ENCODE measurements at places on chromosomes 7 and 10. TPM values are rescaled to one million over a fixed set of nuclear protein-coding genes. Genes with fewer than 3 reads are reported as not detected.

DNA sequence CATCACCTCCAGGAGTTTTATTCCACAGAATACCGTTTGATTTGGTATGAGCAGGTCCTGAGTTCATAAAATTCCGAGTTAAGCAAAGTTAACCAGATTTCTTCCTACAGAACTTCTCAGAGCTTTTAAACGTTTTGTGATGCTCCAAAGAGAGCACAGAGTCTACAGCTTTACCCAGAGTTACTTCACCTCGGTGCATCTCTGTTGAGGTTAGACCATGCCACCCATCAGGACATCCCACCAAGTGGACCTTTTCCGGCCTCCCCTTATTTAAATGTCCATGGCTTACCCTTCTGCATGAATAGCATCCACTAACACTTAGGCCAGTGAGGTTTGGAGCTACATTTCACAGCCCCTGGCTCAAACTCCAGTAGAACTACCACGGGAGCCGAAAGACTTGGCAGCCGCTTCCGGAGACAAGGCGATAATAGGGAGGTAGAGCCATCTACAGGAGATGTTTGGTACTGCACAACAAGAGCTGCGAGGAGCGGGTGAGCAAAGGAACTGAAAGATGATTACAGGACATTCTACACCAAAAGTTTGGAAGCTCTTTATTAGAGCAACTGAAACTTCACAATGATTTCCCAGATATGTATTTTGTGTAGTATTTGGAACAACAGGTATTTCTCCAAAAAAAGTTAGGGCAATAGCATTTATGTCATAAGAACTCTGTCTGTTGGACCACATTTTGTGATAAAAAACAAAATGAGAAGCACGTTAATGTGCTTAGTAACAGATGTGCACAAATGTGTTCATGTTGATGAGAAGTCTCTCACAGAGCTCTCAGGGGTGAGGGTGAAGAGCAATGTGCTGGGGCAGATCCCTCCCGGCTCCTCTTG, 174.7 kb downstream of the HERPUD2 start:
- DNase-seq = no peak

GRCh38 chr7:1483079-1483478, 21.1 kb downstream of the INTS1 start:
- DNase-seq = no peak

DNA sequence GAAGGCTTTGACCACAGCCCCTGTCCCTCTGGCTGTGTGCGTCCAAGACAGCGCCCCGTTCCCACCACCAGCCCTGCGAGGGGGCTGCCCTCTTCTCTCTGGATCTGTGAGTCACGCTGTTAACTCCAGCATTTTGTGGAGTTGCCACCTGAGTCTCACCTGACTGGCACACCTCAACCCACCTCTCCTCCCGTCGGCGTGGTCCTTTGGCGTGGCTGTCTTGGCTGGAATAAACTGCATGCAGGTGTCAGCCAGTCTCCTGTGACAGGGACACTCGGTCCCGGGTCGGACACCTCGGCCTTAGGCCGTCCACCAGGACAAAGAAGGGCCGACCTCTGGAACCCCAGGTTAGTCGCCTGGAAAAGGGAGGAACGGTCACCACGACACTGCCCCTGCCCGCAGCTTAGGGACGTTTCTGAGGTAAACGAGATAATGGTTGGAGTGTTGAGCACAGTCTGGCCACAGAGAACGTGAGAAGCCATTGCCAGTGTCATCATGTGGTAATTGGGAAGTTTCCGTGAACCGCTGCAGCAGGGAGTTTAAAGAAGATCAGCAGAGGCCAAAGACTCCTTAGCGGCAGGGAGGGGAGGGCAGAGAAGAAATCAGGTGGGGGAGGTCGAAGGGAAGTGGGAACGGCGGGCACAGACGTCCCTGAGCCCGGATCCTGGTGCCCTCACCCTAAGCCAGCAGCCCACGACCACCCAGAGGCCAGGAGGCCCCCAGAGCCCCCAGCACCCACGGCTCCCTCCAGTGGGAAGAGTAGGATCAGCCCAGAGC, 73.6 kb upstream of the FAM20C start:
- no peak for DNase-seq

PHYHIPL gene
- not detected for total RNA-seq

UNC5B gene
- 42.4 TPM for total RNA-seq

DNA sequence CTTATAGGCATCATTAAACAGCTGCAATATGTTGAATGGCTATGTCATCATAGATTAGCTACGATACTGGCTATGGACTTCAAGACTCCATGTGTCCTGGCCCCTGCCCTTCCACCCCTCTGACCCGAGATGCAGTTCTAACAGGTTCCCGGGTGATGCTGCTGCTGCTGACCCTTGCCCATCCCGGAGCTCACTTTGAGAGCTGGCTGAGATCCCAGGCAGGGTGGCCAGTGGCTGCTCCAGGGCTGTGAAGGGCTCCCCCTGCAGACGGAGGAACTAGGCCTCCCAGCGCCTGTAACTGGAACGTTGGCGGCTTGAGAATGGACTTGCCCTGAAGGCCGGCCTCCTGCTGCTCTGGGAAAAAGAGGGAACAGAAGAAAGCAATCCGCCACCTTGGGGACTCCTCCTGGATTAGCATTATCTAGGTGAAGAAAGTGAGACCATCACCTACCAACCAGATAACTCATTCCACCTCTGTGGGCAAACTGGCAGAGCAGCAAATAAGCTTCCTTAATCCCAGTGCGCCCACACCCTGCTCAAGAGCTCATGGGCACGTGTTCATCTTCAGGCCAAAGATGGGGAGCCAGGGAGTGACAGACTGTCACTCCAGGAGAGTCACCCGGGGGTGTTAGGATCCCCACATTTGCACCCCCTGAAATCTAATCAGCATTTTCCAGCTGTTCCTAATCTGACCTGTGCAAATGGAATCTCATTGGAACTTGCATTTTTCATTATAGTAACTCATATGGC, 56.8 kb downstream of the PARP12 start:
- DNase-seq = peak; percentile 58

- no peak for DNase-seq
These were observed 24.7 kb downstream of the AUTS2 start for GRCh38 chr7:69622960-69623359.

- no peak for DNase-seq
These were observed 15.7 kb downstream of the UNCX start for GRCh38 chr7:1248143-1248915.

DNA sequence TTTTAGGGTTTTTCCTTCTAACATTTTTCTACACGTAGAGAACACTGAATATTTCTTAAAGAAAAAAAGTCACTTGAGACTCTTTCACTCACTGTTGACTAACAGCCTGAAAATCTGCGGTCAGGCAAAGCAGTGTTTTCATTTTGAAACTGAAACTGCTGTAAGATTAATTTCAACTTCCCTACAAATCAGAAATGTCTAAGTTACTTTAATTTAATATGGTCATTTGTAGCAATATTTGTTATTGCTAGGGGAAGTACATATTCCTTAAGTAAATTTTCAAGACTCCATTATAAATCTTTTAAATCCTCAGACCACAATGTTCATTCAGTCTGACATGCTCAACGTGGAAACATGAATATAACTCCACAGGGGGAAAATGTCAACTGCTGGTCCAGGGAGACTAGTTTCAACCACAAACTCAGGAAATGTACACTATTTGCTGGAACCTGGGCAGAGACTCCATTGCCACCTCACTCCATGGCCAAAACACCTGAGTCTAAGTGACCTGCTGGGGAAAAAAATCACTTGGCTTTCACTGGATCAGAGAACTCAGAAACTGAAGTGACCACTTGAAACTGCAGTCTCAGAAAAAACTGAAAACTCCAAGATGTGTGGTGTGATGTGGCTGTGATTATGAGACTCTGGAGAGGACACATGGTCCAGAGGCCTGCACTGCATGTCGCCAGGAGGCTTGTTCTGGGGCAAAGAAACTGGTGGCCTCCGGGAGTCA, 161.2 kb downstream of the TAX1BP1 start:
- DNase-seq = no peak

- DNase-seq = no peak
These were observed 446.0 kb downstream of the SUGCT start for GRCh38 chr7:40580776-40581175.

DNA sequence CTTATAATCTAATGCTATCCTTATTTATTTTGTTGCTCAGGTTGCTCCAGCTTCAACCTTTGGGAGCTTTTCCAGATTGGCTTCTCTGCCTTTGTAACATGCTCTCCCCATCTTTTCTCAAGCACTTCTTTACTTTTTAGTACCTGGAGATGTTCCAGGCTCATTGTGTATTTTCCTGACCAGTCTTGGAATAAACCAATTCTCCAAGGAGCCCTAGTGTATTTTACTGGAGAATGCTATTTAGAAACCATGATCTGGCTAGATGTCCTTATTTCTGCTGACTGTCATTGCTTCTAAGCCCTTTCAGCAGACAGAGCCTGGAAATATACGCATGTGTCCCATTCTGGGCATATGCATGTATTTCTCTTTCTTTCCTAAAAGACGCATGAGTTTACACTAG, 95.7 kb downstream of the EMX2 start:
- no peak for DNase-seq

DNA sequence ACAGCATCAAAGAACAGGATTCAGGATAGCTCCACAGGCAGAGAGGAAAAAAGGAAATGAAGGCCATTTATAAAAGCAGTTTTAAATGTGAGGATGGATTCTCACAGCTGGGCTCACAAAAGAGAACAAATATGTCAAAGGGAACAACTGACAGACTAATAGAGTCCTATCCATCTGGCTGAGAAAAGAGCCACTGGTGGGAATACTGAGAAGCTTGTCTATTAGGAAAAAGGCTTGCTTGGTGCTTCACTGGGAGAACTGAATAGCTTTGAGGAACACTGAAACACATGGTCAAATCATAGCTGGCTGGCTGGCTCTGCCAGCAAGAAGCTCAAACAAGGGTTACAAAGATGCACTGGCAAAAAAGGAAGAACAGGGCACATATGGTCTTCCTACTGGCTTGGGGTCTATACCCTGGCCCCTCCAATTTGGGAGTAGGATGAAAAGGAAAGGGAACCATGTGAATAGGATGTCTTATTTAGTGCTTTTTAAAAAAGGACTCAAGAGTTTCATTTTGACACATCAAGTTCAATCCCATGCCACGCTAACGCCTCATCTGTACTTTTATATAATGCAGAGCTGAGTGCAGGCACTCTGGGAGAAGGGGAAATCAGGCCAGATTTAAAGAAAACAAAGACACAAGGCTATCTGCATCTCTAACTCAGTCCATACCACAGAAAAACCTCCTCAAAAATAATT, 44.8 kb upstream of the KCNIP2 start:
- no peak for DNase-seq

MORN4 gene
- 2.3 TPM for total RNA-seq

GRCh38 chr7:11130012-11130411, 156.3 kb downstream of the PHF14 start:
- no peak for DNase-seq

EPO gene
- not detected for total RNA-seq

All from ascending aorta (tissue), 2 donors.